ENCODE measurements at places on chromosomes 16 and 17. TPM values are rescaled to one million over a fixed set of nuclear protein-coding genes. Genes with fewer than 3 reads are reported as not detected.

The USH1G gene
- total RNA-seq, result not detected

The OR1A1 gene
- total RNA-seq, result not detected

The BAIAP3 gene
- total RNA-seq, result 6.5 TPM

The SPATA32 gene
- total RNA-seq, result 0.39 TPM

The SLC2A4 gene
- not detected for total RNA-seq
